ENCODE measurements at places on chromosomes 1 and 21. TPM values are rescaled to one million over a fixed set of nuclear protein-coding genes. Genes with fewer than 3 reads are reported as not detected.

S100A13 gene
- 296 TPM for total RNA-seq

RAB3B gene
- total RNA-seq = 63.4 TPM

GNAT2 gene
- total RNA-seq = 0.18 TPM

HES5 gene
- not detected for total RNA-seq

FOXD3 gene
- total RNA-seq = not detected

FCGR1A gene
- total RNA-seq = not detected

KRTAP21-2 gene
- not detected for total RNA-seq

ERICH3 gene
- not detected for total RNA-seq

LMOD1 gene
- total RNA-seq = 22.3 TPM

MRAP gene
- not detected for total RNA-seq

CELA2B gene
- not detected for total RNA-seq

RGS5 gene
- total RNA-seq = 6.4 TPM

OR10Z1 gene
- not detected for total RNA-seq

AMY2A gene
- not detected for total RNA-seq

CASQ2 gene
- total RNA-seq = not detected

CYP4A22 gene
- total RNA-seq = not detected

RHBDL2 gene
- not detected for total RNA-seq

SYT2 gene
- not detected for total RNA-seq

LCE1E gene
- total RNA-seq = not detected

TTLL7 gene
- 16.0 TPM for total RNA-seq

ORC1 gene
- total RNA-seq = 12.6 TPM

LCE2B gene
- not detected for total RNA-seq

NEGR1 gene
- 20.7 TPM for total RNA-seq

FH gene
- total RNA-seq = 99.7 TPM

GPN2 gene
- total RNA-seq = 7.0 TPM

CRP gene
- not detected for total RNA-seq

BLACAT1 gene
- total RNA-seq = not detected

KISS1 gene
- total RNA-seq = not detected

PCAT6 gene
- total RNA-seq = not detected

RIIAD1 gene
- not detected for total RNA-seq

OR2L8 gene
- total RNA-seq = not detected

FOXD2 gene
- total RNA-seq = under 0.01 TPM

NHLH1 gene
- not detected for total RNA-seq

ZMYM4 gene
- 47.8 TPM for total RNA-seq

ADAM30 gene
- total RNA-seq = not detected

NR0B2 gene
- not detected for total RNA-seq

ETNK2 gene
- 6.4 TPM for total RNA-seq

PKLR gene
- total RNA-seq = not detected

SEMA4A gene
- 1.4 TPM for total RNA-seq

TNFSF4 gene
- 0.49 TPM for total RNA-seq
